DMS53 (cell line): ENCODE measurements at places on chromosomes 4 and X.
A peak's percentile ranks its signal among the peaks of the same experiment; 100 is the strongest.

- peak; percentile 53 for DNase-seq
Observed at GRCh38 chr4:81021981-81022380, 8.5 kb upstream of the BMP3 start.

- DNase-seq = no peak
Observed at GRCh38 chrX:23871905-23872546, 35.7 kb downstream of the APOO start.

DNA sequence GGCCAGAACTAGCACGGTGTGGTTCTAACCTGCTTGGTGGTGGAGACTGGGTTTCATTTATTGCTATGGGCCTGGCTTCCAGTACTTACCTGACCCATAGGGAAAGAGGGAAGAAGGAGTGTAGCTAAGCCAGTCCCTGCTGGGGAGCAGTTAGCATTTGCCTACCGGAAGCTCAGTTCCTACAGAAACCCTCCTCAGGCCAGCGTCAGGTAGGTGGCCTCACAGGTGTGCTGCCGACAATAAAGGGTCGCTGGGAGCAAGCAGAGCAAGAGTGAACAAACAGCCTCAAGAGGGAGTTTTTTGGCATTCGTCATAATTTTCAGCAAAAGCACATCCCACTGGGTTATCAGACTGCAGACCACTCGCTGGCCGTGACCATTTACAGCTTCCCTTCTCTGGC lies 740.6 kb upstream of the TENM3 start:
- DNase-seq = no peak

GRCh38 chrX:40173143-40174000 lies 75.6 kb upstream of the BCOR start:
- DNase-seq = no peak

DNA sequence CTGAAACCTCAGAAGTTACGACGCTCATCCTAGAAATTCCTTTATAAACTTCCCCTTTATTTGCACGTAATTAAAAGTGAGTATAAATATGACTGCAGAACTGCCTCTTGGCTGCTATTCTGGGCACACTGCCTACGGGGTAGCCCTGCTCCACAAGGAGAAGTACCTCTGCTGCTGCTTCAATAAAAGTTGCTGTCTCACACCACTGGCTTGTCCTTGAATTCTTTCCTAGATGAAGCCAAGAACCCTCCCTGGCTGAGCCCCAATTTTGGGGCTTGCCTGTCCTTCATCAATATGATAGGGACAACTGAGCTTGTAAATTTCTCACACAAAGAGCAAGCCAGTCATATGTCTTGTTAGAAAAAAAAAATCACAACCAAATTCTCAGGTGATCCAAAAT lies 115.8 kb downstream of the VEGFC start:
- DNase-seq = no peak

DNA sequence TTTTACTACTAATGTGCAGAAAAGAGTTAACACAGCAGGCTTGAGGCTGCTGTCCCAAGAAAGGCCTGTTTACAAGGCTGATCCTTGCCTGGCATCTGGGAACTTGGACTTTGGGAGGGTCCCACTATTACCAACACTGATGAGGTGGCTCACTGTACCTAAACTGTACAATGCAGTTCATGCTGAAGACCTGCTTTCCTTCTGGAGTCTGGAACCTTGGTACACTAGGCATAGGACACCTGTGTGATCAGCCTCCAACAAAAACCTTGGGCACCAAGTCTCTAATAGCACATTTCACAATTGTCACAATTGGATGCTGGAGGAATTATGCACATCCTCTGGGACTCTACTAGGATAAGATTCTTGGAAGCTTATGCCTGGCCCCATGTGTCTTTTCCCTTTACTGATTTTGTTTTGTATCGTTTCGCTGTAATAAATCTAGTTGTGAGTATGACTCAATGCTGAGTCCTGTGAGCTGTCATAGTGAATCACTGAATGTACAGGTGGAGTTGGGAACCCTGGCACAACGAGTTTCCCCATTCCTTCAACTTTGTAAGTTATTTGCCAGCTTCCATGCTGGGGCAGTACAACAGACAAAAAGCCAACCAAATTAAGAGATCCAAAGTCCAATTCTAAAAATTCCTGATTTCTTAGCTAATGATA lies 45.9 kb downstream of the TEC start:
- peak; percentile 14 for DNase-seq

GRCh38 chr4:35102066-35102465 lies 1142.2 kb downstream of the ARAP2 start:
- no peak for DNase-seq

DNA sequence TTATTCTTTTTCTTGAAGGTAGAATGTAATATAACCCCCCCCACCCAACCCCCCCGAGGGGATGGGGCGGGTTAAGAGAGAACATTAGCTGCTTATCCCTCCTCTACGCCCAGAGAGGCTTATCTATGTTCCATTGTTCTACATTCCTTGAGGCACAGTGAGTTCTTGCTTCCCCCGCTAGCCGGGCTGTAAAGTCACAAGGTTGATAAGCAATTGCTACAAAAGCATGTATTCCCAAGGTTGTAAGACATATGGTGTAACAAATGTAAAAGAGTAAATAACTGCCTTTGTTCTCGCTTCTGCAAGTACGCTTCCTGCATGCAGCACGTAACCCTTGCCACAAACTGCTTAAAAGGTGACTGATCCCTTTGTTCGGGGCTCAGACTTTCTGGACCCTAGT lies 8.2 kb downstream of the DCAF8L2 start:
- DNase-seq = no peak

DNA sequence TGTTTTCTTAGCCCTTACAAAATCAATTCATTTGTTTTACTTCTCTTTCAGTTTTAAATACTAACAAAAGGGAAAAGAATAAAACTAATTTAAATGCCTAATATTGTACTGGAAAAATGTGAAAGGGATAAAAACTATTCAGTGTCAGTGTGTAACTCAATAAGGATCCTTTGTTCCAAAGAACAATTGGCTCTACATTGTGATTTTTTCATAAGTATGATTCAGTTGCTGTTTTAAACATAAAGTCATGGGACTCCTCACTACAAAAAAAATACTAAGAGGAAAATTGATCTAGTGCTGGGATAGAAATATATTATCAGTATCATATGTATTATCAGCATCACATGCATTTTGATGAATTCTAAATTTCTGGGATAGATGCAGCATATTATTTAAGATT lies 199.4 kb upstream of the TRAM1L1 start:
- DNase-seq = no peak

- no peak for DNase-seq
Observed at GRCh38 chr4:96913441-96914080, 1073.7 kb downstream of the PDHA2 start.

DNA sequence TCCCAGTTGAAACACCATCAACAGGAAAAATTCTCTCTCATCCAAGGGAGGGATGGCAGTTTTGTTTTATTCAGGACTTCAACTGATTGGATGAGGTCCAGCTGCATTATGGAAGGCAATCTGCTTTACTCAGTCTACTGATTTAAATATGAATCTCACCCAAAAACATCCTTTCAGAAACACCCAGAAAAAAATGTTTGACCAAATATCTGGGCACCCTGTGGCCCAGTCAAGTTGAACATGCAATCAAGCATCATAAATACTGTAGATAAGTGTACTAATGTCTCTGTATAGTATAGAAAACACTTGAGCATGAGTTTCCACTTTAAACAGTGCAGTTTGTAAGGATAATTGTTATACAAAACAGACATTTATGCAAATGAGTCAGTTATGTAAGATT lies 753.2 kb downstream of the ARAP2 start:
- no peak for DNase-seq

DNA sequence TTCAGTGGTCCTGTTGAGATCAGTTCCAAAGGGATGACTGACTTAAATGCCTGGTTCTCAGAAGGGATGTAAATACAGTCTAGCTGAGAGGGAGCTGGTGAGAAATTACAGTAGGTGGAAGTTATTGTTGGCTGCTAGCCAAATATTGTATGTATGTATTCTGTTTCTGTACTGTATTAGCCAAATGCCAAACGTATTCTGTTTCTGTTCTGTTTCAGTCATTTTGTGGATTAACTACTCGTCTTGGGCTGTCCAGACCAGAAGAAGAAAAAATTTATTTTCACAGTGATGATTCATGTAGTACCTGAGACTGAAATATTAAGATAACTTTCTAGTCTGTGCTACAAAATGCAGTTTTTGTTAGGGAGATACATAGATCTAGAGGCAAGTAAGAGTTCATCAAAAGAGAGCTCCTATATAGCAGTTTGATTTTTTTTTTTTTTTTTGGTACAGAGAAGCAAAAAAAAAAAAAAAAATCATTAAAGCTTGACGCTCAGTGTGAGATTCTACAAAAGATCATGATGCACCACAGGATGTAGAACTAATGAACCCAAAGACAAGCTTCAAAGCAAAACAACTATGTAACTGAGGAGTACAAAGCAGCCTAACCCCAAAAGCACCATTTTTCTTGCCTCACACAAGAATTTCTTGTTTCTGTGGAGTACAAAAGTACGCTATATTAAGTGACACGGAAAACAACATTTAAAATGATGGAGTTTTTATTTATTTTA lies 54.8 kb downstream of the CASP6 start:
- DNase-seq = no peak

- no peak for DNase-seq
Observed at GRCh38 chr4:15493411-15493810, 23.7 kb downstream of the CC2D2A start.

GRCh38 chr4:958314-958665 lies 15.1 kb downstream of the DGKQ start:
- no peak for DNase-seq

DNA sequence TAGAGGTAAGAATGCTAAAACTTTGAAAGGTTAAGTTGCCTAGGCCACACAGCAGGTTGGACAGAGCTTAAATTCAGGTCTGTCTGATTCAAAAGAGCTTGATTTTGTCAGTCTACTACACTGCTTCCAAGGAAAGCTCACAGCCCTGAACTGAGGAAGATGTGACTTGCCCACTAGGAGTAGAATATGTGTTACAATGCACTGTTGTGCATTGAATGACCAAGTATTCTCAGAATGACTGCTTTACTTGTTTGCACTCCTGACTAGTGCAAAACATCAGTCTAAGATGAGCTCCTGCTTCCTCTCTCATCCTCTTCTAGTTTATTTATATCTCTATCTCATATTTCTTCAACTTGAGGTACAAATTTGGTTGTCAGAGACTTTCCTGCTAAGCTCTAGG lies 56.2 kb downstream of the AWAT2 start:
- DNase-seq = no peak

- DNase-seq = peak; percentile 66
Observed at GRCh38 chrX:23008431-23009099, 8.8 kb downstream of the DDX53 start.

DNA sequence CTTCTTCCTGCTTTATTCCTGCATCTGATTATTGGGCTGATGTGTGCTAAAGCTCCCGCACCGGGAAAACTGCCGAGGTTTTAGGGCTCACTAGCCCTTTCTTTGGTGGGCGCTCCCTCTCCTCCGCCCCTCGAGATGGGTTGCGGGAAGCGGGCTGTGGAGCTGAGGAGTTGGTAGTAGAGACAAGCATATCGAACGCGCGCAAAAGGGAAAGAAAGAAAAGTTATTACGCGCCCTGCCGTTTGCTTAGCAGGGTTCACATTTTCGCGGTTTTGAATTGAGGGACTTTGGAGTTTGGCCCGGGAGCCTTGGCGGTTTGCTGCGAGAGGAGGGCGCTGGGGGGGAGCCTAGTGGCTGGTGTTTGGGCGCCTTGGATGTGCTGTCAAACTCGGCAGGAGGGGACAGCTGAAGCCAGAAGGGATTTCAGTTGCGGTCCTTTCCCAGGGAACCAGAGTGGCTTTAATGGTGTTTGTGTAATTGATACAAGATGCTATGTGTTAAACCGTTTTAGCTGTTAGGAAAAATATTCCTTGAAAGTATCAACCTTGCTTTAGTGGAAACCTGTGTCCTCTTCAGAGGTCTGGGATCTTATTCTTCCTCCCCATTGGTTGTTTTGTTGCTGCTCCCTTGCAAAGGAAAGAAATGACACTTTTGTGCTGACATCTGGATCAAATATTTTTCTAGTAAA lies 1.1 kb downstream of the GAB1 start:
- no peak for DNase-seq

DNA sequence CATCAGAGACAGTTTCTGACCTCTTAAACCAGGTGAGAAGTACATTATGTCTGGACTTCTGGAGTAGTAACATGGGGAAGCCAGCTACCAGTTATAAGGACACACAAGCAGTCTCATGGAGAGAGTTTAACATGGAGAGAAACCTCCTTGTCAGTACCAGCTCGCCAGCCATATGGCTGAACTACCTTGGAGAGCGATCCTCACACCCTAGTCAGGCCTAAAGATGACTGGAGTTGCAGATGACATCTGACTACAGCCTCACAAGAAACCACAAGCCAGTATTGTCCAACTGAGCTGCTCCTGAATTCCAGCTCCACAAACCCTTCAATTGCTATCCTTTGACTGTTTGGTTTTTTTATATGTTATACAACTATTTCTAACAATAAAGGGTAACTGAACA lies 49.8 kb downstream of the PDHA2 start:
- no peak for DNase-seq

DNA sequence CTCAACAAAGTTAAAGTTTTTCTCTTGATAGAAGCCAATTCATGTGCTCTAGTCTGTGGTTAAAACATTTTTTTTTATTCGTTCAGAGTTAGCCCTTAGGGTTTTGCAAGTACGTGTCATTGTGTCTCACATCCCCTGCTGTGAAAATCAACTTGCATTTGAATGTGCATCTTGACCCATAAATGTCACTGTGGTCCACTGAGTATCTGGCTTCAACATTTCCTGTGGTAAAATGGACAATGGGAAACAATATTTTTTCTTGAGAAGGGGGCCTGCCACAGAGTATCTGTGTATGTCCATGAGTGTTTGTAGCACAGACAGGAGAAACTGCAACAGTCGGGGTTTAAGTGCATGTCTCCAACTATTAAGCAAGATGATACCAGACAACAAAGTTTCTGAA lies 554.8 kb upstream of the TENM3 start:
- no peak for DNase-seq

DNA sequence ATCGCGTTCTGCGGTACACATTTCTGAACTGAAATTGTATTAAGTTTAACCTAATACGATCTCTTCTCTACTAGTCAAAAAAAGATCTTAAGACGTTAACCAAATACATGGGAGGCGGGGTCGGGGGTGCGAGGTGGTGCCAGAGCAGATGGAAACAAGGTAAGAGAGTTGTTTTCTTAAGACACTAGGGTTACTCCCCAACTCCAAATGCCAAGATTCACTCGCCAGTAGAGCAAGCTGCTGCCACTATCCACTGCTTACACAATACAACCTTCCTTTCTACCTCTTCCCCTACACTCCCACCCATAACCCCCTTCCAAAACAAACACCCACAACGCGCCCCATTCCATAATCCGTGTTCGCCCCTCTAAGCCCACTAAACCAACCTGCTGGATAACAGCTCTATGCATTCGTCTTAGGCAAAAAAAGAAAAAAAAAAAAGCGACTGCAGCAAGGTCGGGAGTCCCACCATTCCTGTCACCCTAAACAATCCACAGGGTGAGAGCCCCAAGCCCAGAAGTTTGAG lies 1.3 kb downstream of the LCORL start:
- DNase-seq = peak; percentile 47

- no peak for DNase-seq
Observed at GRCh38 chr4:99833756-99834155, 17.1 kb downstream of the DAPP1 start.
